Posterior vena cava (tissue), 2 donors: ENCODE measurements at places on chromosomes 2 and 18.

- DNase-seq, result no peak
Measured at GRCh38 chr2:164747783-164748433, 93.7 kb downstream of the COBLL1 start.

DNA sequence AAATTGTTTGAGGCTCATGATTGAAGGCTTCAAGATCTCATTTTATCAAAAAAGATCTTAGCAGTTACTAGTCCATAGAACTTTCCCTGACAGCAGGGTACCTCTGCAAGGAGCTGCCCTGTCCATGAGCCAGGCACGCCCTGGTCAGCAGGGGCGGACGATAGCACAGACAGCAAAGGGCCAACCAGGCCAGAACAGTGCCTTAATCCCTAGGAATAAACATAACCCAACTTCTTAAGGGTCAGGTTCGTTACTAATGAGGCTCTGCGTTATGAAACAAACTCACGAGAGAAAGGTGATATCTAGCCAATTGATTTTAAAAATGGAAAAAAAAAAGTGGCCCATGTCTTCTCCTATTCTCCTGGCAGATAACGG, 59.2 kb downstream of the BCL2 start:
- no peak for DNase-seq

- DNase-seq, result no peak
Measured at GRCh38 chr2:139992711-139993345, 1212.6 kb upstream of the NXPH2 start.

GRCh38 chr2:189150033-189150432, 29.5 kb downstream of the COL5A2 start:
- no peak for DNase-seq

GRCh38 chr2:232568161-232568560, 17.7 kb downstream of the EIF4E2 start:
- DNase-seq, result no peak

GRCh38 chr18:76395609-76396008, 99.4 kb downstream of the ZNF516 start:
- no peak for DNase-seq

- DNase-seq, result no peak
Measured at GRCh38 chr2:224523626-224524577, 61.3 kb downstream of the CUL3 start.

- no peak for DNase-seq
Measured at GRCh38 chr2:151575338-151575737, 158.9 kb downstream of the NEB start.

- DNase-seq, result peak; percentile 56
Measured at GRCh38 chr2:127660291-127660578, 14.3 kb downstream of the GPR17 start.

- DNase-seq, result no peak
Measured at GRCh38 chr2:143034292-143035074, 94.7 kb upstream of the ARHGAP15 start.

GRCh38 chr2:51335087-51336058, 303.4 kb upstream of the NRXN1 start:
- no peak for DNase-seq

- DNase-seq, result no peak
Measured at GRCh38 chr2:165827016-165827920, 33.2 kb upstream of the GALNT3 start.

DNA sequence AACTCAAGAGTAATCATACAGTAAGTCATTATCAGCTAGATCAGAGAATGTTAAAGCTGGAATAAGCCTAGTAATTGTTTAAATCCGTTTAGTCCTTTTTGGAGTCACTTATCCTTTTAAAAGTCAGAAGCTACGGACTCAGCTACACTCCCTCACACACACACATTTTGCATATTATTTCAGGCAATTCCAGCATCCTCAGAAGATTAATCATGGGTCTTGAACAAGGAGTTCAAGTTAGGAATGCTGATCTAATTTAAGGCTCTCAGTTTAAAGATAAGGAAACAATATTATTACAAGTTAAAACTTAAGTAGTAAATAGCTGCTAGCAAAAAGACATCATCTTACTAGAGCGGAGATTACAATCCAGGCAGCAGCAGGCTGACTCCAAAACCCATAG, 74.3 kb downstream of the GTF3C3 start:
- DNase-seq, result no peak

DNA sequence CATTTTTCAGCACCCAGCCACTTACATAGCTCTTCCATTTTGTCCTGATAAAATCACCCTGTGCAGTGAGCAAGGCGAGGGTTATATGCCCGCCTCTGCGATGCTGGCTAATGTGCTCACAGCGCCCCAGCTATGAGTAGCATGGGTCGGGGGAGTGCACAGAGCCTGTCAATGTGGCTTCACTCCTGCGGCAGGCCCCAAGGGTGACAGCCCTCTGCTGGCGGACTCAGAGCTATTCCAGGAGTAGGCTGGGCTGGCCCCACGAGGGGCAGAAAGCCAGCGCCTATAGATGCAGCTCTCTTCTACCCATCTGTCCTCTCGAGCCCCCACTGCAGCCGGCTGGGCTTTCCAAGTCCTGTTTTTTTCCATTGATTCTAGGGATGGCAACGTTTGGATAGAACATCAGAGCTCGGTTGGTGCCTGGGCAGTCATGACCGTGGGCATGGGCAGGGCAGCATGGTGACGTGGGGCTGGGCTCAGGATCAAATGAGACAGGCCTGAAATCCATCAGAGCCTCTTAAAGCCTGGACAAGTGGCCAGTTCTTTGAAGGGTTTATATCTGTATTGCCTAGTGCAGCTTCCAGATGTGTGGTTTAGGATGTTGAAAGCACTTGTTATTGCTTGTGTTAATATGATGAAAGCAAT, 134.7 kb downstream of the MCFD2 start:
- DNase-seq, result no peak

GRCh38 chr2:112301171-112301584, 25.8 kb downstream of the ZC3H6 start:
- DNase-seq, result no peak

DNA sequence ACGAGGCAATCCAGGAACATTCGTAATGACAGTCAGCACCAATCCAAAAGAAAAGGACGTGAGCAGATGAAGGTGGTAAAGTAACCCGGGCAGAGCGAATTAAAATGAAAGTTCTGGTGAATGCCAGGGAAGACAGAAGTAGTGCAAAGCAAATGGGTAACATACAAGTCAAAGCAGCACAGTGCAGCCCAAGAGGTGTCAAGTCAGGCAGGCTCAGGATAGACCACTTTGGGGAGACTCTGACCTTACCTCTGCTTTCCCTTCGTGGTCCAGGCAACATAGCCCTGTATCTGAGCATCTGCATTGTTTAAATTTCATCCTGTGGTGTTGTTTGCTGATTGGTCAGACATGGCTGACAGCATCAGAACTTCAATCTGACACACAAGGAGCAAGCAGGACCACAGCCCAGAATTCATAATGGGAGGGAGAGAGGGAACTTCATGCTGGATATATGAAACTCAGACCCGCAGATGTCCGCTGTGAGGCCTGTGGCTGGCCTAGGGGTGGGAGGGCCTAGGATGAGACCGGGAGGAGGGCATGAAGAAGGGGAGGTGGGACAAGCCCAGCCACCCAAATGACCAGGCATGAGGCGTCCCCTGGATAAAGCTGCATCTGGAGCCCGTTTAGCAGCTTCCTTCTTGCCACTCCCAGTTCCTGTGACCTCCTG, 285.7 kb downstream of the TCF4 start:
- no peak for DNase-seq

DNA sequence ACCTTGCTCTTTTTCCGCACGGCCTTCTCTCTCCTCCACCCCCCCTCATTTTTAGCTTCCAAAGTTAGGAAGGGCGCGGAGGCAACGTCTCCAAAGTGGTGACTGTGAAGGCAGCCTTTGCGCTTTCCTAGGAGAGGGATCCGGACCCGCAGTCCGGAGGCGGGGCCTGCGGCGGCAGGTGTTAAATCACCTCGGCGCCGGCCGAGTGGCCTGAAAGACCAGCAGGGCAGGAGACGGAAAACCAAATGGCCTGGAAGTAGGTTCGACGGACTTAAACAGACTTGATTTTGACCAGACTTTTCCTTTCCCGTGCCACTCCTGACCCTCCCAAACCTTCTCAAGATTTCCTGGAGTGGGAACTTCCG, 615 bp downstream of the GORASP2 start:
- DNase-seq, result no peak

GRCh38 chr2:164792316-164793170, 49.1 kb downstream of the COBLL1 start:
- DNase-seq, result no peak

GRCh38 chr2:44684559-44684958, 256.9 kb upstream of the SIX3 start:
- DNase-seq, result no peak

DNA sequence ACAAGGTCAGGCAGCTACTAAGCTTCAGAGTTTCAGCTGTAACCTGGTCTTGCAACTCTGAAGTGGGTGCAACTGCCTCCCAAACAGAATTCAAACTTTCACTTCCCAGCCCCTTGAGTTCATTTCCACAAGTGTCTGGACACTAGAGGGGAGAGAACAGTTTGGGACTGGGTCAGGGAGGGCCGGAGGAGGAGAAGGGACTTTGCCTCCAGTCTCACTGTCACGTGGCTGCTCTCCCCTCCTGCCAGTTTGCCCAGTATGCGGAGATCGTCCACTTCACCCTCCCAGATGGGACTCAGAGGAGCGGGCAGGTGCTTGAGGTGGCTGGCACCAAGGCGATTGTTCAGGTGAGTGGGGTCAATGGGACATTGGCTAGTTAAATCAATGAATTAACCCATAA, 20.6 kb upstream of the ANKRD53 start:
- DNase-seq, result no peak

DNA sequence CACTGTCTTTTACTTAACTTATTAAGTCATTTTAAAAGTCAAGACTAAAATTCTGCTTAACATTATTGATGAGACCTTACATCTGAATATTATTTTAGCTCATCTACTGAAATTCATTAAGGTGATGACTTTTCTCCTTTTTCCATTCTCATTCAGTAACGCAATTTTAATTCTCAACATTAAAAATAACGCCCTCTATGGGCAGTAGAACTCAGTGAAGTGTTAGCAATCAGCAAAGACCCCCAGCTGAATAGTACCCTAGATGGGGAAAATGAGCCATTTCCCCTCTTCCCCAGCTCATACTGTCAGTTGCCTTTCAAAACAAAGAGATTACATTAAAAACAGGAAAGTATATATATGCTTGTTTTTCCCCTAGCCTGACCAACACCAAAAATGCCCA, 203.3 kb downstream of the NR4A2 start:
- no peak for DNase-seq

DNA sequence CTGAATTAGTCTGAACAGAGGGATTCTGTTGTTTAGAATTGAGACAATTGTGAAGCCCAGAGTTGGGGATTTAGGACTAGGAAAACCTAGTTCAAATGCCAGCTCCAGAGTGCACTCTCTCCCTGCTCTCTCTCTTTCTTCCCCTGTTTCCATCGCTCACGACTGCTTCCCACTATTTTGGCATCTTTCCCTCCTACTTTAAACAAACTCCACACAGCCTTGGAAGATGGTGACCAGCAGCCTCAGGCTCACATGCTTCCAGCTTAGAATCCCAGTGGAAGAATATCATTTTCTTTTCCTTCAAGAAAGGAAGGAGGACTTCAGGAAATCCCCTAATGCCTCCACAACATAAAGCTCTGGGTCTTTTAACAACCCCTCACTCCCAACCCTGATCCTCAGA, 6.1 kb upstream of the DNMT3A start:
- DNase-seq, result no peak

DNA sequence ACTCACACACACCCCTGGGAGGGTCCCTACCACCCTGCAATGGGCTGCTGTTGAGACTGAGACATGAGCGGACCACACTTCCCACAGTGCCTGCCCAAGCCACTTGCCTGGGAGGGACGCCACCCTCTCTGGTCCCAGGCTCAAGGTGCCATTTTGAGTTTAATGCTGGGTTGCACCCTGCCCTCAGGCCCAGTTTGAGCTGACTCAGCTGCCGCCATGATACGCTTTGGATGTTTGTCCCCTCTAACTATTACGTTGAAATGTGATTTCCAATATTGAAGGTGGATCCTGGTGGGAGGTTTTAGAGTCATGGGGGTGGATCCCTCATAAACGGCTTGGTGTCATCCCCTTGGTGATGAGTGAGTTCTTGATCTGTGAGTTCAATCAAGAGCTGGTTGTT, 76.4 kb upstream of the DYNC1I2 start:
- no peak for DNase-seq

- no peak for DNase-seq
Measured at GRCh38 chr18:58174285-58174684, 130.3 kb downstream of the NEDD4L start.

GRCh38 chr2:195647302-195647701, 9.7 kb upstream of the SLC39A10 start:
- no peak for DNase-seq

- peak; percentile 85 for DNase-seq
Measured at GRCh38 chr2:100013892-100014677, 128.3 kb downstream of the AFF3 start.

DNA sequence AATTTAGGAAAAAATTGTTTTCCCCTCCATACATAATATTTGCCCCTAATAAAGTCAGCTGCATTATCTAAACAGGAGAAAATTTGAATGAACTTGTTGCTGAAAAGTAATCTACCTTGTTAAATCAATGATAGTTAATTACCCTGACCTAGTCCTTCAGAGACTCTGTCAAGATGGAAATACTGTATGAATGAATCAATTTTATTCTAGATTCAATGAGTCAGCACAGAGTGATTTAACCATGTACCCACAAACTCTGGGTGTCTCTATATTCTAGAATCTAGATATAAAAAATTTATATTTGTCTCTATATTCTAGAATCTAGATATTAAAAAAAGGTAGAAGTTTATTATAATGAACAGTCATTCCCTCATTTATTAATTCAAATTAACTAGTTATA, 36.2 kb downstream of the NDUFAF7 start:
- no peak for DNase-seq

GRCh38 chr2:23323917-23324680, 60.9 kb upstream of the KLHL29 start:
- DNase-seq, result no peak

DNA sequence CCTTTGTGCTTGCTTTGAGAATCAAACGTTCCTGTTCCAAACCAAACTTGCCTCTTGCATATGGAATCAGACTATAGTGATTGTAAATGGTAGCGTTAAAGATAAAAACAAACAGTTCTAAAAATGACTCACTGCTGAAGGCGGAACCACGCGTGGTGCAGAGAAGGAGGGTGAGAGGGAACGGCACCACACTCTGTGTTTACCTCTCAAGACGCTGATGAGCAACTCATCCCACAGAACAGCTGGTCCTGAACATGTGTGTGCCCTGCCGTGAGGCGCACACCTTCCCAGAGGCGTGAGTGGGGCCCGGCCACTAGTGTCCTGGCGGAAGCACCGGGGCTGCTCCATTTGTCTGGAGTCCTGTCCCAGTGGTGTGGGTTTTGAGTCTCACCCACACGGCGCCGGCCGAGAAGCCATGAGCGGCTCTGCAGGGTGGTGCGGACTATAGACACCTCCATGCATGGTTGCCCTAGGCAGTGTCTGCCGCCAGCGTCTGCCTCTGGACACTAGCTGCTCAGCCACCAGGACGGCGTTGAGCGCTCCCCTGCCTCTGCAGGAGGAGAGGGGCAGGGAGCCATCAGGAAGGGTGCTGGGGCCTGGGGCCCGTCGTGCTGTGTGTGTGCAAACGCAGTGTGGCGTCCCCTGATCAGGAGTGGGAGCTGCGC, 52.1 kb downstream of the NFATC1 start:
- DNase-seq, result no peak
